Subcutaneous preadipocyte (primary cell): ENCODE measurements at places on chromosomes 2 and 18. TPM values are rescaled to one million over a fixed set of nuclear protein-coding genes. Genes with fewer than 3 reads are reported as not detected.

SULT1C4 gene
- not detected in 2 replicates for total RNA-seq

DSC2 gene
- not detected in 2 replicates for total RNA-seq

NFU1 gene
- total RNA-seq = 23.9 and 33.1 TPM in 2 replicates

LRRFIP1 gene
- total RNA-seq = 59.0 and 67.6 TPM in 2 replicates

ABCG8 gene
- total RNA-seq = not detected in 2 replicates

EPB41L5 gene
- total RNA-seq = 13.6 and 15.8 TPM in 2 replicates

GYPC gene
- total RNA-seq = 68.0 and 88.9 TPM in 2 replicates

TEX44 gene
- not detected in 2 replicates for total RNA-seq

PLB1 gene
- total RNA-seq = 0.37 and 0.39 TPM in 2 replicates

TUBA3E gene
- total RNA-seq = not detected in 2 replicates

CFAP210 gene
- not detected in 2 replicates for total RNA-seq

DRC1 gene
- not detected in 2 replicates for total RNA-seq

PLEK gene
- not detected in 2 replicates for total RNA-seq

AQP12B gene
- not detected in 2 replicates for total RNA-seq

ABCA12 gene
- total RNA-seq = under 0.01 TPM in 2 replicates

TLX2 gene
- under 0.01 TPM in 1 of 2 replicates, not detected in the other for total RNA-seq

LRATD1 gene
- 0.37 and 1.2 TPM in 2 replicates for total RNA-seq

SAG gene
- total RNA-seq = not detected in 2 replicates

ZNF396 gene
- total RNA-seq = 0.37 and 0.59 TPM in 2 replicates

EFR3B gene
- 0.37 and 0.39 TPM in 2 replicates for total RNA-seq

DCDC2C gene
- total RNA-seq = not detected in 2 replicates
